ENCODE measurements at places on chromosomes 7 and 10.

DNA sequence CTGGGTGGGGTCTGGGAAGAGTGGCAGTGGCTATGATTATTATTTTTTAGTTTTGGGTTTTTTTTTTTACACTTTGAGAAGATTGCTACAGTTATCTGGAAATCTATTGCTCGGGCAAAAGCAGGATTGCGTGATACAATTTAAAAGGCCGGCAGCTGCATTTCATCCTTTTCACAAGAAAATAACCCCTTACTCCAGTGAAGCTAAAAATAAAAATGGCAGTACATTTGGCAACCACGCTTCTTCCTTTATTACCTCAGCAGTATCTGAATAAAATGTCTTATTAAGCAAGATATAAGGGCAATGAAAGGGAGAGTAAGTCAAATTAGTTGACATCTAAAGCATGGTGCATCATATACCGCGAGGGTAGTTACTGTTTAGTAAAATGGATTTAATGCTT lies 496.8 kb downstream of the LRMDA start:
- no peak for DNase-seq

- no peak for DNase-seq
Measured at GRCh38 chr10:114801411-114801813, 20.2 kb upstream of the FHIP2A start.

DNA sequence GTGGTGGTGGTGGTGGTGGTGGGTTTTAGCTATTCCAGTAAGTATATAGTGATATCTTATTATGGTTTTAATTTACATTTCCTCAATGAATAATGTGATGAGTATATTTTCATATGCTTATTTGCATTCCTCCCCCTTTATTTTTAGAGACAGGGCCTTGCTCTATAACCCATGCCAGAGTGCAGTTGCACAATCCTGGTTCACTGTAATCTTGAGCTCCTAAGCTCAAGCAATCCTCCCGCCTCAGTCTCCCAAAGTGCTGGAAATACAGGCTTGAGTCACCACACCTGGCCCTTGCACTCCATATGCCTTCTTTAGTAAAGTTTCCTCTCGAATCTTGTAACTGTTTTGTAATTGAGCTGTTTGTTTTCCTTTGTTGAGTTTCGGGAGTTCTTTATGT lies 577.7 kb upstream of the AUTS2 start:
- DNase-seq = no peak

DNA sequence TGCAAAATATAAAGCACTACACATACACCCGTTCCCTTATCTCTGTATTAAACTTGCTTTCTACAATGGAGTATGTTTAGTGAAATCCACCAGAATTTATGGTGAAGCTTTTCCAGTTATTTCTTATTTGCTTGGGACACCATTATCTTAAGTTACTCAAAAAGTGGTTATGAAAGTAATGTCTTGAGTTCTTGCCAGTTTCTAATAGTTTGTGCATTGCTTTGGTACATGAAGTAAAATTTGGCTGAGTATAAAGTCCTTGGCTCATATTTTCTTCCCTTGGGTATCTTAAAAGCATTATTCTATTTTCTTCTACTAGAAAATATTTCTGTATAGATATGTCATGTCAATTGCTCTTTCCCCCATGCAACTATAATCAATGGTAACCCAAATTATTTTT lies 85.2 kb downstream of the POLR1F start:
- DNase-seq = no peak

GRCh38 chr10:62511238-62511637 lies 137.1 kb downstream of the ZNF365 start:
- DNase-seq = no peak

DNA sequence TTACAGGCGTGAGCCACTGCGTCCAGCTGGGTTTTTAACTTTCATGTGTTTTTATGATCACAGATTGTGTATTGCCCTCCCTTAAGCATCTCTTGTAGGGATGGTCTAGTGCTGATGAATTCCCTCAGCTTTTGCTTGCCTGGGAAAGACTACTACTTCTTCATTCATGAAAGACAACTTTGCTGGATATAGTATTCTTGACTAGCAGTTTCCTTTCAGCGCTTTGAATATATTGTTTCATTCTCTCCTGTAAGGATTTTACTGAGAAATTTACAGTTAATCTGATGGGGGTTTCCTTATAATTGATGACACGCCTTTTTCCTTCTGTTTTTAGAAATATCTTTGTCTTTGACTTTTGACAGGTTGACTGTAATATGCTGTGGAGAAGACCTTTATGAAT lies 33.2 kb downstream of the STK31 start:
- no peak for DNase-seq

- peak; percentile 29 for DNase-seq
Measured at GRCh38 chr10:60230892-60231291, 158.8 kb downstream of the ANK3 start.

DNA sequence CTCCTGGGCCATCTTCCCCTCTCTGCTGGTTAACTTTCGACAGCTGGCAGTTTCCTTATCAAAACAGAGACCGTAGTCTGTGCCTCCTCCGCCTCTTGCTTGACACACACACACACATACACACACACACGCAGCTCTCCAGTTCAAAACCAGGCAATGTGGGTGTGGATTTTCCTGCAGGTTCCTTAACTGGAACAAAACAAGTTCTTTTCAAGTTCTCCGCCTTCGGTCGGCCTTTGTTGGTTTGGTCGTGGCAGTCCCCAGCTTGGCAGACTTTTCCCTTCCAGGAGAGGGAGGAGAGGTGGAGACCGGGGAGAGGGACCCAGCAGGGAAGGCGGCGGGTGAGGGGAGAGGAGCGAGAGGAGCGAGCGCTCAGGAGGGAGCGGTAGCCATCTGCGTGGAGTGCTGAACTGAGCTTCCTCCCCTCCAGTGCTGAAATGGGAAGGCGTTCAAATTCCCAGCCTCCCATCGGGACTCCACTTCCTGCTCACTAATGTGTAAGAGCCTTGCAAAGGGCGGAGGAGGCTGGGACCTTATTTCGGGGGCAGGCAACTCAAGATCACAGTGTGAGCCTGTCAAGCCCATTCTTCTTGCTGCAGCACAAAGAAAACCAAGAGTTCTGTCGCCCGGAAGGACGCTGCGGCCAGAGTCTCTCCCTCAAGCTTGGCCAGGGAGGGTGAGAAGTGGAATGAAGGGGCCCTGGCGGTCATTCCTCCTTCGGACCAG lies 120.6 kb downstream of the PRPF18 start:
- peak; percentile 94 for DNase-seq

DNA sequence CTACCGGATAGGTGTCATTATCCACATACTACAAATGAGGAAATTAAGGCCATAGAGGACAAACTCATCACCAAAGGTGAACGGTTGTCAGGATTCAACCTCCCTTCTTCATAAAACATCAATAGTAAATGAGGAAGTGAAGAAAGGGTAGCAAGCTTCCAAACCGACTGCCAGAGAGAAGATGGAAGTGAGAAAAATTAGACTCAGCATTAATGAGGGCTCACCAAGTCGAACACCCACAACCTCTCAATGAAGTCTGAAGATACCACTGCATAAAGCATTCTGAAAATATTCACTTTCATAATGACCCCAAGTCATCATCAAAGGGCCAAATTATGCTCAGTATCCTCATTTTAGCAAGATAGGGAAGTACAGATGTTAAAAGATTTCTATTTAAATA lies 29.6 kb downstream of the ABCB4 start:
- DNase-seq = no peak

- DNase-seq = no peak
Measured at GRCh38 chr7:122298131-122298530, 6.4 kb downstream of the FEZF1 start.

DNA sequence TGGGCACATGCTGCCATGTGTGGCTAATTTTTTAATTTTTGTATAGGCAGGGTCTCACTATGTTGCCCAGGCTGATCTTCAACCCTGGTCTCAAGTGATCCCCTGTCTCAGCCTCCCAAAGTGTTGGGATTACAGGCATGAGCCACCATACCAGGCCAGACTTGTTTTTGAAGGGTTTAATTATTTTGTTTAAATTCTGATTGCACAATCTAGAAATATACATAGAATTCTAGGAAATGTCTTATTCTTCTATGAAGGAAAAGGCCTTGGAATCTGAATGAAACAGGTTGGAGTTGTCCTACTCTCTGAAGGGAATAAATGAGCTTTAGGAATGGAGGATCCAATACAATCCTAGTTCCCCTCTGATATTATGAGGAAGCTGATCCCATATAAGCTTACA lies 15.5 kb upstream of the JCAD start:
- DNase-seq = no peak

DNA sequence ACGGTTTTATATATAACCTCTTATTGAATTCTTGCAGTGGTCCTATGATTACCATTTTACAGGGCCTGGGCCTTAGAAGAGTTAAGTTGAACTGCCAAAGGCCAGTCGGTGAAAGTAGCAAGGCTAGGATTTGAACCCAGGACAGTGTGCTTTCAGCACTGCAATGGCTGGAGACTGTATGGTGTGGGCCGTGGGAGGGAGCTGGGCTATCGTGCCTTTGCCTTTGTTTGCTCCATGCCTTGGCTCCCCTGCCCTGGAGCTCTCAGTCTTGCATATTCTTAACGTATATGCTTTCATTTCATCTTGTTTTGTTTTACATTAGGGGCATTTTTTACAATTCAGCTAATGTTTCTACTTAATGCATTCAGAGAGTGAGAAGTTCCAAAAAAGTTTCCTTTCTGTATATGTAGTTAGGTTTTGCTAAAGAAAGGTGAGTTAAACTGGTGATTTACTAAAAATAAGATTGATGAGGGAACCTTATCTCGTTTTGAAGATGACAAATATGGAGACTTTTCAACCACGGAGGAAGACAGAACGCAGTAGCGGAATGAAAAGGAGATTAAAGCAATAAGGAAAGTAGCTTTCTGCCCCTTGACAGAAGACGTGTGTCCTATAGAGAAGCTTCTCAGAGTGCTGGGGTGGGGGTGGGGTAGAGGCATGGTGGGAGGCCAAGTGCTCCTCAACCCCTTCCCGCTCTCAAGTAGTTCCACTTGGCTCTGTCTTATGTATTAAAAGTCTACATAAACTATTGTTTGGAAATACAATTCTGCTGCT lies 82.5 kb downstream of the RTKN2 start:
- no peak for DNase-seq

All from fibroblast of skin of back (primary cell).